ENCODE measurements at places on chromosomes 5 and 9. TPM values are rescaled to one million over a fixed set of nuclear protein-coding genes. Genes with fewer than 3 reads are reported as not detected.

Gene ACOT12
- not detected for polyA plus RNA-seq

Gene GFPT2
- 0.73 TPM for polyA plus RNA-seq

Gene ENG
- 11.1 TPM for polyA plus RNA-seq

Gene RNF208
- 28.5 TPM for polyA plus RNA-seq

Gene SLC34A1
- polyA plus RNA-seq, result 0.49 TPM

Gene PPP1R26
- polyA plus RNA-seq, result 6.4 TPM

Gene RFK
- polyA plus RNA-seq, result 6.9 TPM

Gene NMUR2
- polyA plus RNA-seq, result 0.06 TPM

Gene GDA
- 0.04 TPM for polyA plus RNA-seq

Gene PDCD1LG2
- 0.18 TPM for polyA plus RNA-seq

Gene FST
- 3.0 TPM for polyA plus RNA-seq

Gene ANKRD18B
- 1.6 TPM for polyA plus RNA-seq

Gene ENHO
- 0.39 TPM for polyA plus RNA-seq

Gene KIF24
- polyA plus RNA-seq, result 0.90 TPM

Gene PAX5
- polyA plus RNA-seq, result 0.02 TPM

Gene NPR3
- 2.8 TPM for polyA plus RNA-seq

Gene KIF4B
- polyA plus RNA-seq, result not detected

Gene CAMK4
- polyA plus RNA-seq, result 0.39 TPM

Gene EQTN
- not detected for polyA plus RNA-seq

Gene KIAA1191
- polyA plus RNA-seq, result 41.8 TPM

Gene PFN3
- polyA plus RNA-seq, result not detected

Gene SMIM33
- 0.02 TPM for polyA plus RNA-seq

Gene ZNG1F
- 30.3 TPM for polyA plus RNA-seq

Gene ECM2
- polyA plus RNA-seq, result 0.41 TPM

Gene EPB41L4B
- 0.62 TPM for polyA plus RNA-seq

Gene TMEM171
- polyA plus RNA-seq, result 3.6 TPM

Gene SLC46A2
- 1.6 TPM for polyA plus RNA-seq

Gene LCP2
- 2.6 TPM for polyA plus RNA-seq

Gene CCNI2
- 0.04 TPM for polyA plus RNA-seq

Gene DOCK8
- polyA plus RNA-seq, result 5.1 TPM

Gene OR13D1
- not detected for polyA plus RNA-seq

Gene RNF183
- 3.6 TPM for polyA plus RNA-seq

Gene PITX1
- polyA plus RNA-seq, result 485 TPM

Gene RASGRF2
- polyA plus RNA-seq, result 0.69 TPM

Gene PHF24
- polyA plus RNA-seq, result 0.04 TPM

Gene ASPN
- 1.1 TPM for polyA plus RNA-seq

All from esophagus (tissue), 2 donors.